NCI-H1930 (cell line): ENCODE measurements at places on chromosomes 2 and 18.

DNA sequence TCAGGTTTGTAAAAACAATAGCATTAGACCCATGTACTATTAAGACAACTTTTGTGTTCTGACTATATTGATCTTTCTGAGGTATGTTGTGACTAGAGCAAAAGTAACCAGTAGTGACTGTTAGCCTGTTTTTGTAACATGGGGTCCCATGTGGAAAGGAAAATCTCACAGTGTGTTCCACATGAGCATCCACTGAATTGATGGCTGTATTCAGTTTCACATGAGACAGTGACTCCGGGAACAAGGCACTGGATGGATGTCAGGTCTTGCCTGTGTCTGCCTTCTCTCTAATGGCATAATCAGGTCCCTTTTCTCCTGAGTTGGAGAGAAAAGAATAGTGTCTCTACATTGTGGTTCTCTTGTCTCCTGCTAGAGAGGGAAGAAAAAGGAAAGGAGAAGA, 27.5 kb downstream of the TMEM178A start:
- DNase-seq: no peak

GRCh38 chr2:19793132-19793750, 108.5 kb downstream of the TTC32 start:
- no peak for DNase-seq

GRCh38 chr2:238203973-238204683, 633 bp upstream of the ILKAP start:
- DNase-seq: no peak

- no peak for DNase-seq
These were observed 317.2 kb upstream of the FIGN start for GRCh38 chr2:164053021-164053420.

DNA sequence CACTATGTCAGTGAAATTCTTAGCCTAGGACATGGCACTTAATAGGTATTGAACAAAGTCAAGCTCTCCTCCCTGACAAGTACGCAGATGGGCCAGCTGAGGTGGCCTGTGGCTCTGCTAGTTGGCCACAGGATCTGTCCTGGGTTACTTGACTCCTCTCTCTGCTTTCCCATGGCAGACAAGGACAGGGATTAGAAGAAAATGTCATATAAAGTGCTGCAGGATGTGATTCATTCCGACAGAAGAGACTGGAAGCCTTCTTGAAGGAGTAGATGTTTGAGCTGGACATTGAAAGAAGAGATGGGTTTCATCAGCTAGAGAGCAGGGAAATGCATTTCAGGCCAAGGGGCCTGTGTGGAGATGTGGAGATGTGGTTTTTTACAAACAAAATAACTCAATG, 46.7 kb downstream of the SMAD7 start:
- no peak for DNase-seq

- no peak for DNase-seq
These were observed 33.3 kb upstream of the TXNDC2 start for GRCh38 chr18:9852266-9853081.

GRCh38 chr18:57918601-57919000, 115.5 kb upstream of the ATP8B1 start:
- DNase-seq: no peak

GRCh38 chr2:60478660-60479059, 74.8 kb downstream of the BCL11A start:
- no peak for DNase-seq

DNA sequence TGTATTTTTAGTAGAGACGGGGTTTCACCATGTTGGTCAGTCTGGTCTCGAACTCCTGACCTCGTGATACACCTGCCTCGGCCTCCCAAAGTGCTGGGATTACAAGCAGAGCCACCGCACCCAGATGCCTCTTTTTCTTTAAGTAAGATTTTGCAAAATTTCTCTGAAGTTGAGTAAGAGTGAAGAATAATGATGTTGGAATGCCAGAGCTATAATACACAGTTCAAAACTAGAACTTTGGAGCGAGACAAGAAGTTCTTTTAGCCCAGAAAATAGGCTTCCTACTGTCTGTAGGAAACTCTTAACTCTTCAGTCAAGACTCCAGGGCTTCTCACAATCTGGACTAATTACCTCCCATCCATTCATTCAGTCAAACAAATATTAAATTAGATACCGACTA, 51.4 kb downstream of the MARCHF4 start:
- no peak for DNase-seq

DNA sequence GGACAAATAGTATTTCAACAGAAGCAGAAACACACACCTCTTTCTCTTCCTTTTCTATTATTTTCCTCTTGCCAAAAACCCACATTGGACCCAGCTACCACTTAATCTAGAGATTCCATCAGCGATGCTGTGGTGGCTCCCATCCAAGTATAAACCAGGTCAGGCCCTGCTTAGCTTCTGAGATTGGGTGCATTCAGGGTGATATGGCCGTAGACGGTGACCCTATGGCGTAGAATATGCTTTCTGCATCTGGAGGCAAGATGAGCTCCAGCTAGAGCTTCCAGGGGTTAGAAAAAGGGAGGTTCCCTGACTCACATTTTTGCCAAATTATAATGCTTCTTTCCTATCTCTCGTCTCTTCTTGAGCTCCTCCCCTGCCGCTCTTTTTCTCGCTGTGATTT, 66.5 kb downstream of the TNP1 start:
- no peak for DNase-seq

DNA sequence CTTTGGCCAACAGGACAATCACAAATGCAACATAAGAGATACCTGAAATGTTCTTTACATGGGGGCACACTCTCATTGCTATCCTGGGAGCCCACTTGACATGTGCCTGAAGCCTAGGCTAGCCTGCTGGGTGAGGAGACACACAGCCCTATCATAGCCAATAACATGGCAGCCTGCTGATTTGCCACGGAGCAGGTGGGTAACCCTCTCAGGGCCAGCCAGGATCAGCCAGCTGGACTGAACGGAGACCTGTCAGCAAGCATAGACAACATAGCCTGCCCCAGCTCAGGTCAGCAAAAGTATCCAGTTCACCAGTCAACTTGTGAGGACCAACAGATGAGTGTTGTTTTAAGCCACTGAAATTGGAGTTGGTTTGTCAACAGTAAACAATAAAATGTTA, 566.5 kb downstream of the DCDC2C start:
- DNase-seq: no peak

- no peak for DNase-seq
These were observed 149.7 kb downstream of the SMAD7 start for GRCh38 chr18:48800876-48801727.

DNA sequence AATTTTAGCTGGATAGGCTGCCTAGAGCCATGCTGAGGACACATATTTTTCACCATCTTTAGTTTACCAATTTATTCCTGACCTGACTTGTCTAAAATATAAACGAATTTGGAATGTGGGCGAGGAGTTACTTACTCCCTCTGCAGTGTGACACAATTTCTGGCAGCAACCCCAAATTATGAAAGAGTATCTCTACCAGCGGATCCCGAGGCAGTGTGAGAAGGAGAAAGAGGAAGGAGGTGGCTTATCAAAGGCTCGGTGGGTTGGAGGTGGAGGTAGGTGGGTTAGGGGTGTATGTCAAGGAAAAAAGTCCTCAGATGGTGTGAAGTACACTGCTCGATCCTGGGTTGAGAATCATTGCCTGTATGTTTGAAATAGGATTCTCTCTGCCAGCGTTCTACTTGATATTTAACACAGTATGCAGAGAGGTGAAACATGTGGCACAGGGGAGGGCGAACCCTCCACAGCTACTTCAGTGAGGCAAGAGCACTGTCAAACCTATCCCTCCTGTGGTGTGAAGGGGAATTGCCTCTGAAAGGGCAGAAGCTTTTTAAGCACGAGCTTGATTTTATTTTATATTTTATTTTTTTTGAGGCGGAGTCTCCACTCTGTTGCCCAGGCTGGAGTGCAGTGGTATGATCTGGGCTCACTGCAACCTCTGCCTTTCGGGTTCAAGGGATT, 76.0 kb downstream of the RFTN2 start:
- DNase-seq: no peak

GRCh38 chr18:60050821-60051220, 151.0 kb downstream of the PMAIP1 start:
- DNase-seq: no peak

- no peak for DNase-seq
These were observed 4.0 kb downstream of the TMEM17 start for GRCh38 chr2:62501794-62502500.

DNA sequence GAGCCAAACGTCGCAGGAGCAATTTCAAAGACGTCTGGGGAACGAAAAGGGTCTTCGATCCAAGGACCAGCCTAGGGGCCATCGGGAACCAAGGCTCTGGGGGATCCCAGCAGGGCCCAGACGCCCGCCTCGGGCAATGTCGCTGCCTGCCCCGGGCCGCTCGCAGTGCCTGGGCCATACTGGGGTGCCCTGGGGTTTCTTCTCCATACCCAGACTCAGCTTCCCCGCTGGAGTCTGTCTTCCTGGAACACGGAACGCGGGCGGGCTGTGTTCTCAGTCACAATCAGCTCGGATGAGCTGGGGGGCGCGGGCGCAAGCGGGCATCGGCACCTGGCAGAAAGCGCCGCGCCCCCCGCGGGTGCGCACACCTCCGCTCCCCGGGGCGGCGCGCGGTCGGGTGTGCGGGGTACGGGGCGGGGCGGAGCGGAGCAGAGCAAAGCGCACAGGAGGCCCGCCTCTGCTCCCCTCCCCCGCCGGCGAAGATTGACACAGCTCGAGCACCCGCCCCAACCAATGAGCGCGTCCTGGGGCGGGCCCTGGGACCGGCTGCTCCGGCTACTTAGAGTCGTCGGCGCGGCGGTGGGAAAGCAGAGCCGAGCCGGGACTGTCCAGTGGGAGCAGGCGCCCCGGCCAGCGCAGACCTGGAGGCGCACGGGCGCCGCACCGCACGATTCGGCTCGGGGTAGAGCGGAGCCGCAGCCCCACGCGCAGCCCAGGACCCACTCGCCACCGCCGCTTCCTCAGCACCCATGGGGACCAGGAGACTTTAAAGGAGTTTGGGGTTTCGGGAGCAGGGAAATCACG, at the start of gene LRATD1:
LRATD1 (plus strand) TSS at position 585 of the 804 bp plus-strand sequence. CDS start 1,263 bp downstream, outside the sequence.
- peak; percentile 84 for DNase-seq

DNA sequence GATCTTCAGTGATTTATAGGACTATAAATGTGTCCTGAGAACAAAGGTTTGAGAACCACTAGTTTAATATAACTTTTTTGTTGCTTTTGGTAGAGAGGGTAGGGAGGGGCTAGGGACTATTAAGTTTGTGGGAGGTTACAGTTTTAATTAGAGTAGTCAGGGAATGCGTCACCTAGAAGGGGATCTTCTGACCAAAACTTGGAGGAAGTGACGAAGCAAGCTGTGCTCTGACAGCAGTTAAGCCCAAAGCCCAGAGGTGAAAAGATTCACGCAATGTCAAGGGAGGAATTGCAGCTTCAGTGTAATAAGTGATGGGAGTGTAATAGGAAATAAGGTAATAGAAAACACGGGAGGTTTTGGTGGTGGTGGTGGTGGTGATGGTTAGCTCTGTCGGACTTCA, 8.1 kb downstream of the TDRD15 start:
- no peak for DNase-seq

DNA sequence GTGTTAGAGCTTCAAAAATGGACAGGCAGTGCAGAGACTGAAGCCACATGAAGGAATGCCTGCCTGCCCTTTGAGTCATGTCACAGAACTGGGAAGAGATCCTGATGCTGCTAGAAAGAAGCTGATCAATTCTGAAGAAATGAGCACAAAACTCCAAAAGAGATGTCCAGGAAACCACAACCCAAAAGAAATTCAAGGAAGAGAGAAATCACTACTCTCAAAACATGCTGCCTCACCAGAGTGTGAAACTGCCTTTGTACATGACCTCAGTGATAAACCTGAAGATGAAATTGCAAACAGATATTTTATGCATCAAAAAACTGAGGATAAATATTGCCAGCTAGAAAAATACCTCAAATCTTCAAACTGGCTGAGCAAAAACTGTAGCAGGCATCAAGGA, 20.5 kb downstream of the USP40 start:
- no peak for DNase-seq

- DNase-seq: no peak
These were observed 25.3 kb upstream of the BOD1L2 start for GRCh38 chr18:57121542-57122112.

- DNase-seq: no peak
These were observed at the start of gene HAAO for GRCh38 chr2:42792583-42793333. HAAO (minus strand) TSS chr2:42792583; CDS start chr2:42792536, 47 bp downstream.

DNA sequence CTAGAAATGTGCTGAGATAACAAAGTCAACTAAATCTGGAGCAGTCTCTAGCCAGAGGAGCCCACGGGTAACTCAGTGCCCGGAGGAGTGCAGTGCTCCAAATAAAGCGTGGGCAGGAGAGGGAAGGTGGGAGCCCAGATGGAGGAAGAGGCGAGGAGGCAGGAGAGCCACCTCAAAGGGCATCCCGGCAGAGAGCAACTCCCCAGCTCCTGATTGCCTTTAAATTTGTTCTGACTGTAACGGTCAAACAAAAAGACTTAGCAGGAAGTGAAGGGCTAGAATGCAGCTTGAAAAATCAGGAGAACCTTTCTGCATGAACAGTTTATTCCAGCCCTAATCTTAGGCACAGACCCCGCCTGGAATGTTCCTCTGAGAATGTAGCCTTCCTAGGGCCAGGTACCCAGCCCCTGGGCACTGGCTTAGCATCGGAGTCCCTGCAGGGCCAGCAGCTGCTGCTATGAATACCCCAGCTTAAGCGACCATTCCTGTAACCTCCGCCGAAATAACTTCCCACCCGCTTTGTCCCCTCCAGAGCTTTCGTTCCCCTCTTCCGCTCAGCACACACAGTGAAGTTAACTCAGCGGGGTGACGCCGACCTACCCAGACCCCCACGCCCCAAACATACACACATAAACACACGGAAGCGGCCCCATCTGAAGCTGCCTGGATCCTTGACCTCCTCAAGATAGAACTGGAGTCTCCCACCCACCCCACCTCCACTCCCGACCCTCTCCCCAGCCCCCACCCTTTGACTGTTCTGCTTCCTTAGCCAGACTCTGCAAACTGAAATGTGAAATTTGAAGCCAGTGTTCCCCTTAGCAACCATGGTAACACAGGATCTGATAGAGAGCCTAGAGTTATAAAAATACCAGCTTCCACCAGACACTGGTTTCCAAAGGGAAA, 123.2 kb downstream of the SMAD7 start:
- DNase-seq: no peak
